ENCODE measurements at places on chromosomes 5 and 9. TPM values are rescaled to one million over a fixed set of nuclear protein-coding genes. Genes with fewer than 3 reads are reported as not detected.

Gene FOXD4L3
- total RNA-seq = not detected

Gene NRARP
- total RNA-seq = 46.1 TPM

Gene RANBP3L
- not detected for total RNA-seq

Gene SPINK6
- total RNA-seq = not detected

Gene GBGT1
- 13.6 TPM for total RNA-seq

Gene ROPN1L
- 0.32 TPM for total RNA-seq

Gene MCTP1
- 123 TPM for total RNA-seq

Gene LRRC19
- total RNA-seq = not detected

Gene F2RL2
- total RNA-seq = 0.65 TPM

Gene OR13J1
- total RNA-seq = not detected

Gene C6
- not detected for total RNA-seq
